ENCODE measurements at places on chromosomes 4 and X.

DNA sequence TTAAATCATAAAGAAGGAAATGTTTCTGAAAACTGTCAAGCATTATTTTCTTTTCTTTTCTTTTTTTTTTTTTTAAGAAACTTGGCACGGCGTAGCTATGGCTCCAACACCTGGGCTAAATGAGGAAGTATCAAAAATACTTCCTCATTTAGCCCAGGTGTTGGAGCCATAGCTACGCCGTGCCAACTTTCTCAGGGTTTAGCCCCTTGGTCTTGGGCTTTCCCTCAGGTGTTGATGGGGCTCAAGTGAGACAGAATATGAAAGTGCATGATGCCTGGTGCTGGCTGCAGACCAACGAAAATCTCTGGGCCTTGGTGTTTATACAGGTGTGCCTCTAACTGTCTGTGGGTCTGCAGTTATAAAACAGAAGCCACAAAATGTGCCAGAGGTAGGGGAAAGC is 132.7 kb downstream of the ARHGAP24 start:
- DNase-seq: no peak

DNA sequence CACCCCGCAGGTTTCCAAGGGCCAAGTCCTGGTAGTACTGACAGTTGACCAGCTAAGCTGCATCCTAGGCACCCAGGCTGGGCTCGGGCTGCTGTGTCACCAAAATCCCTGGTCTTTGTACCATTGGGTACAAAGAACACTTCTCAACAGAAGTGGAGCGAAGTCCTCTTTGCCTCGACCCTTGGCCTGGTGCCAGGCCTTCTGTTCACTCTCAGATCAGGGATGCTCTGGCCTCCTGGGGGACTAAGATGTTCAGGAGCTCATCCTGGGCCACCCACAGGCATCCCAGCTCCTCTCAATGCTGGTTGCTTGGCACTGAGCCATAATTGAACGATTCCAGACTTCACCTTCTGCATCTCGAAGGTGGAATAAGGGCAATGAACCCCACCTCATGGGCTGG is 13.8 kb upstream of the SLC2A9 start:
- no peak for DNase-seq

GRCh38 chr4:51894059-51894645 is 51.2 kb downstream of the DCUN1D4 start:
- DNase-seq: no peak

- DNase-seq: no peak
Observed at GRCh38 chr4:152132776-152133175, 372.0 kb upstream of the GATB start.

- no peak for DNase-seq
Observed at GRCh38 chr4:174357321-174357720, 73.6 kb downstream of the CEP44 start.
